ENCODE measurements at places on chromosomes 3 and 15. TPM values are rescaled to one million over a fixed set of nuclear protein-coding genes. Genes with fewer than 3 reads are reported as not detected.
A peak's percentile ranks its signal among the peaks of the same experiment; 100 is the strongest.

GRCh38 chr3:180776433-180776832 is 97.1 kb upstream of the CCDC39 start:
- DNase-seq, result no peak
- no peak overlapping the region for H3K4me3 ChIP-seq
- H3K27ac ChIP-seq, result no peak overlapping the region
- no peaks in the 10 kb centered on the region for H3K27me3 ChIP-seq
- no peaks in the 10 kb centered on the region for H3K36me3 ChIP-seq
- no peaks in the 10 kb centered on the region for H3K4me1 ChIP-seq

DNA sequence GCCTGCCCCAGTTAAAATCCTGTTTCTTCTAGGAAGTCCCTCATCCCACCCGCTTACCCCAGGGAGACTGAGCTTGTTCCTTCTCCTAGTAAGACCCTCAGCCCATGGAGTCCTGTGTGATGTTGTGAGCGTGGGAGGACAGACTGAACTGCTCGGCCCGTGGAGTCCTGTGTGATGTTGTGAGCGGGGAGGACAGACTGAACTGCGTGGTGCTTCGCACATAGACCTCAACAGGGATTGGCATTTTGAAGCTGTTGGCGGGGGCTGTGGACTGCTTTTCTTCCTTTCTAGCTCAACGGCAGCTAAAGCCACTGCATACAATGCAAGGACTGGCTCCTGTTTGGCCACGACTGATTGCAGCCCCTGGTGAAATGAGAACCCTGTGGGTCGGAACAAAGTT is 1.6 kb upstream of the SPTBN5 start:
- H3K27ac ChIP-seq, result peak overlapping the region; percentile 82
- peak overlapping the region; percentile 6 for H3K4me3 ChIP-seq
- peaks cover 14% of the 10 kb centered on the region for H3K36me3 ChIP-seq
- H3K4me1 ChIP-seq, result peaks cover 23% of the 10 kb centered on the region
- H3K27me3 ChIP-seq, result no peaks in the 10 kb centered on the region
- DNase-seq, result no peak

GRCh38 chr3:124517306-124517705 is 212.9 kb upstream of the UMPS start:
- H3K4me1 ChIP-seq, result no peaks in the 10 kb centered on the region
- DNase-seq, result no peak
- H3K27ac ChIP-seq, result no peak overlapping the region
- no peaks in the 10 kb centered on the region for H3K36me3 ChIP-seq
- peaks cover 12% of the 10 kb centered on the region for H3K27me3 ChIP-seq

The SPINK8 gene
- total RNA-seq, result not detected

The MYEF2 gene
- total RNA-seq, result 20.3 TPM

DNA sequence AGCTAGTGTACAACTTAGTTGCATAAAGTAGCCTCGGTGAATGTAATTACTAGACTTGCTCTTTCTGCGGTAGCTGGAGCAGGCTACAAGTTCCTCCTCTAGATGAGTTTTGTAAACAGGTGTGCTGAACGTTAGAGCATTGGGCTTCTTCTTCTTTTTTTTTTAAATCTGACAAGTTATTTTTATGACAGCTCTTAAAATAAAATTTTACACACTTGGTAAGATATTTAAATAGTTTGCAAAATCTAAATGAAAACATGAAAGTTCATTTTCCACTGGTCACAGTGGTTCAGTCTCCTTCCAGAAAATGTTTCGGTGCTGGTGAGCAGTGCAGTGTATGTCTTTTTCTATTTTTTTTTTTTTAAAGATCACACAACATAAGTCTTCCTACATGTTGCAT is 3.0 kb downstream of the CCR9 start:
- no peak for DNase-seq
- H3K36me3 ChIP-seq, result no peaks in the 10 kb centered on the region
- H3K4me1 ChIP-seq, result peaks cover 23% of the 10 kb centered on the region
- peaks cover 43% of the 10 kb centered on the region for H3K27me3 ChIP-seq
- H3K27ac ChIP-seq, result no peak overlapping the region

GRCh38 chr15:35986191-35986721 is 440.3 kb upstream of the DPH6 start:
- no peak overlapping the region for H3K27ac ChIP-seq
- DNase-seq, result no peak
- no peaks in the 10 kb centered on the region for H3K27me3 ChIP-seq
- no peaks in the 10 kb centered on the region for H3K36me3 ChIP-seq
- H3K4me1 ChIP-seq, result no peaks in the 10 kb centered on the region

DNA sequence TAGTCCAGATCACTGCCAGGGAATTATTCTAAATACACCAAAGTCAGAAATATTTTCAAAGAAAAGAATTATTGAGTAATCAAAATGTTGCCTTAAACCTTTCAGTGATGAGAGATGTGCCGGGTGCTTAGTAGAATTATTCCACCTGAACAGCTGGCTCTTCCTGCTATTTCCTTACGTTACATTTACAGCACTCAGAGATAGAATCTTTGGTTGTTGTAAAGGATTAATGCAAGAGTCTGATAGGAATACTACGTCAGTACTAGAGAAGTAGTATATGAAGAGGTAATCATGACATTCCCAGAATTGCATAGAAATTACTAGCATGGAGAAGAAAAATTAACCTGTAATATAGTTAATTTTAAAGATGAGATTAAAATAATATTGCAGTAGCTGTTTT is 50.9 kb upstream of the ZDHHC23 start:
- no peak overlapping the region for H3K27ac ChIP-seq
- no peak overlapping the region for H3K4me3 ChIP-seq
- DNase-seq, result no peak
- H3K27me3 ChIP-seq, result peaks cover 3% of the 10 kb centered on the region
- H3K4me1 ChIP-seq, result peaks cover 6% of the 10 kb centered on the region

GRCh38 chr3:115321400-115321805 is 174.3 kb upstream of the ZBTB20 start:
- H3K27me3 ChIP-seq, result no peaks in the 10 kb centered on the region
- no peak overlapping the region for H3K27ac ChIP-seq
- H3K36me3 ChIP-seq, result no peaks in the 10 kb centered on the region
- DNase-seq, result no peak
- no peak overlapping the region for H3K4me3 ChIP-seq

- H3K27me3 ChIP-seq, result no peaks in the 10 kb centered on the region
- H3K36me3 ChIP-seq, result no peaks in the 10 kb centered on the region
- no peak for DNase-seq
- no peak overlapping the region for H3K27ac ChIP-seq
- no peak overlapping the region for H3K4me3 ChIP-seq
These were observed 49.5 kb downstream of the CYP11A1 start for GRCh38 chr15:74317820-74318375.

The MINAR1 gene
- 0.93 TPM for total RNA-seq

The AP4E1 gene
- total RNA-seq, result 15.8 TPM

DNA sequence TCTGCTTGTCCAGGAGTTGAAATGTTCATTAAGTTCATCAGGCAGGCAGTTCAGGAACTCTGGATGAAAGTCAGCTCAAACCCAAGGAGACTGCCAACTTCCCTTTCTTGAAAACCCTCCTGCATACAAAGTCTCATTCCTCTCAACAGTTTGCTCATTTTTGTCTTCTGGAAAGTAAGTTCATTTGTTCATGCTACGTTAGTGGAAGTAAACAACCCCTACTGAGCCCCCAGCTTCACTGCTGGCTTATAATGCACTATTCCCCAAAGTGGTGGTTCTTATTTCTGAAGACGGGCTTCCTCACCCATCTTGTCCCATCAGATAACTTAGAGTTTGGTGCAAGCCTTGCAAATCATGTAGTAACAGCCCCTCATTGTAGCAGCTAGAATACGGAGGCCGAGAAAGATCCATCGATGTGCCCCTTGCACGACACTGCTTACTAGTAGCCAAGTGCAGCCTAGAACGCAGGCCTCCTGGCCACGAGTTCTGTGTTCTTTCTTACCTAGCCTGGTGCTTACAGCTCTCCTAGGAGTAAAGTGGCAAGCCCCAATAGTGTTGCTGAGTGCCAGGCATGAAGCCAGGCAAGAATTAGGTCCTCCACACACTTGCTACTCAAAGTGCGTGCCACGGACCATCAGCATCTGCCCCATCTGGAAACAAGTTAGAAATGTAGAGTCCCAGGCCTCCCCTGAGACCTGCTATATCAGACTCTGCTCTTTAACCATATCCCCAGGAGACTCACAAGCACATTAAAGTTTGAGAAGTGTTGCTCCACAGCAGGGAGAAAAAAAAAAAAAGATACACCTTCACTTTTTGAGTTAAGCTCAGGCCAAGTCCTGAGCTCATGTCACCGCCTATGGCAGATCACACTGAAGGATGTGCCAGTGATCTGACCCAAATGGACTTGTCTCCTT is 82.5 kb downstream of the RFTN1 start:
- peaks cover 35% of the 10 kb centered on the region for H3K4me1 ChIP-seq
- H3K27me3 ChIP-seq, result no peaks in the 10 kb centered on the region
- no peak for DNase-seq
- H3K4me3 ChIP-seq, result no peak overlapping the region
- no peak overlapping the region for H3K27ac ChIP-seq

DNA sequence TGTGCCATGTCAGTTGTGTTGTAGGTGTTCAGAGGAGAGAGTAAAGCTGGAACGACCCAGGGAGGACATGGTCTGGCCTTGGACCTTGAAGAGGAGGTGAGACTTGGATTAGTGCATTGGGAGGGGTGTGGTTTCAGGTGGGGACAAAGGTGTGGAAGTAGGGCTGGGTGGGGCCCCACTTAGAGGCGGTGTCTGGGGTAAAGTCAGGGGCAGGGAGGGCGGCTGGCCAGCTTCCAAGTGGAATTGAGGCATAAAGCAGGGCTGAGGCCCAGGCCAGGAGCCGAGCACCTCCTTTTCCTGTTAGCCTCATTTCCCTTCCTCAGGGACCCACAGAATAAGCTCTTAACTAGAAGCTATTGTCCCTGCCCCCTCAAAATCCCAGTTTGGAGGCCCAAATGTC is 36.2 kb upstream of the FLNB start:
- no peaks in the 10 kb centered on the region for H3K27me3 ChIP-seq
- DNase-seq, result no peak
- no peak overlapping the region for H3K27ac ChIP-seq
- no peaks in the 10 kb centered on the region for H3K36me3 ChIP-seq
- H3K4me3 ChIP-seq, result no peak overlapping the region

DNA sequence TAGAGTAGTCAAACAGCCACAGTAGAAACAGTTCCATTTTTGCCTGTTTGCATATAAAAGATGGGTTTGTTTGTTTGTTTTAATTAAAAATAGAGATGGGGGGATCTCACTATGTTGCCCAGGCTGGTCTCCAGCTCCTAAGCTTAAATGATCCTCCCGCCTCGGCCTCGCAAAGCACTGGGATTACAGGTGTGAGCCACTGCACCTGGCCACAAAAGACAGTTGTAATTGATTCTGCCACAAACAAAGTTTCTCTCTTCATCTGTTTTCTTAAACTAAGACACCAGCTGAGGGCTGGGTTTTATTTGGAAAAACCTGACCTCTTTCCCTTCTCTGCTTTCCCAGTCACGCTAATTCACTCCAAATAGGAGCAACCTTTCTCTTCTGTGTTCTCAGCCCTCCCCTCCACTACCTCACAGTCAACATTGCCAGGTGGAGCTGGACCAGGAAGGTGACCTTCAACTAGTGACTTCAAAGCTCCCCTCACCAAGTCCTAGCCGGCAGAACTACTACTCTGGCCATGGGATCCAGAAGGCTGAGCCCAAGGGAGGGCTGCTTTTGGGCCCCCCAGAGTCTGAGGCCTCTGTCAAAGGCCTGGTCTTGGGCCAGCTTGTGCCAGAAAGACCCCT is 1.5 kb upstream of the IDH2 start:
- H3K27ac ChIP-seq, result no peak overlapping the region
- H3K4me3 ChIP-seq, result peak overlapping the region; percentile 81
- DNase-seq, result no peak
- peaks cover 12% of the 10 kb centered on the region for H3K27me3 ChIP-seq
- peaks cover 36% of the 10 kb centered on the region for H3K4me1 ChIP-seq
- H3K36me3 ChIP-seq, result peaks cover 10% of the 10 kb centered on the region

DNA sequence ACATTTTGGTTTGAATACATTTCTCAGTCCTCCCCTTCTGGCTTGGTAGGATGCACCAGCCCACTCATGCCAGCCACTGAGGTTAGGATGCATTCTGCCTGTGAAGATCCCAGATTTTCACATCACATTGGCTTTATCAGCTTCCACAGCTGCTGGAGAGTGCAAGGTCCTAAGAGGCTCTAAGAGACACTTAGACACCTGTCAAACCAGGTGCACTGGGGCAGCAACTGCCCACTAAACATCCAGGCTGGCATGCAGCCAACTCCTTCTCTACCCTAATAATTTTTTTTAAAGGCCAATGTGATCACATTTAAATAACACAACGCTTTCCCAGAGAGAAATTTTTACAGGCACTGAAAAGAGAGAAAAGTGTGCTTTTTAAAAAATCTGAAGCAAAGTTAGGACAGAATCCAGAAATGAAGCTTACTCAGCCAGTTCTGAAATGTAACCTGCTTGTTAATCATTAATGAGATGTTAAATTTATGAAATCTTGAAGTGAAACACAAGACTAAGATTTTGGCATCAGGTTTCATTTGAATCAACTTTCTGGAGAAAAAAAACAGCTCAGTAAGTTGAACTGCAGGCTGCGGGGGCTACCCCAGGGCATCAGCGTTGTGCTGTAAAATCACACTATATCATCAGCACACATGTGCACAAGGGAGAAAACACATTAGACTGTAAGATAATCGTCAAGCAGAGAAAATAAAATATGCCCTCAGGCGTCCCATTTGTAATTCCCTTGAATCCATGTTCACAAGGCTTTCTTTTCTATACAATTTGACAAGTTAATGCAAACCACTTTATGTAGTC is 312.9 kb downstream of the ZBBX start:
- H3K4me3 ChIP-seq, result no peak overlapping the region
- no peaks in the 10 kb centered on the region for H3K27me3 ChIP-seq
- no peaks in the 10 kb centered on the region for H3K36me3 ChIP-seq
- no peak for DNase-seq

GRCh38 chr3:180011927-180012326 is 24.8 kb downstream of the PEX5L start:
- H3K27ac ChIP-seq, result no peak overlapping the region
- H3K4me3 ChIP-seq, result no peak overlapping the region
- H3K36me3 ChIP-seq, result no peaks in the 10 kb centered on the region
- no peaks in the 10 kb centered on the region for H3K27me3 ChIP-seq

The TRPM7 gene
- total RNA-seq, result 43.6 TPM

Measured in activated T-helper 1 cell treated with anti-CD3 and anti-CD28 coated beads, Interleukin-12 subunit alpha, Interleukin-12 subunit beta, Interleukin-2, Interleukin-4 antibody, amounts not matched to agents 30 ng/mL and 10 ng/mL and 1 ng/mL, durations not matched to agents 14 hours and 24 hours and 36 hours (primary cell).